ENCODE measurements at places on chromosomes 6 and 20. TPM values are rescaled to one million over a fixed set of nuclear protein-coding genes. Genes with fewer than 3 reads are reported as not detected.

The CEP85L gene
- 6.5 TPM for total RNA-seq

The TGM3 gene
- not detected for total RNA-seq

The PTPRT gene
- total RNA-seq, result not detected

The ZSWIM3 gene
- total RNA-seq, result 6.2 TPM

The GCM1 gene
- total RNA-seq, result not detected
